Stimulated activated CD4-positive, alpha-beta T cell treated with anti-CD3 and anti-CD28 coated beads, Interleukin-4, amount 100 ng/mL, for 48 hours (primary cell): ENCODE measurements at places on chromosomes 2 and 18.
A peak's percentile ranks its signal among the peaks of the same experiment; 100 is the strongest.

GRCh38 chr2:134218930-134219658 lies 34.8 kb upstream of the MGAT5 start:
- DNase-seq = no peak

- DNase-seq = no peak
These were observed 4.9 kb upstream of the PPM1B start for GRCh38 chr2:44163777-44164176.

DNA sequence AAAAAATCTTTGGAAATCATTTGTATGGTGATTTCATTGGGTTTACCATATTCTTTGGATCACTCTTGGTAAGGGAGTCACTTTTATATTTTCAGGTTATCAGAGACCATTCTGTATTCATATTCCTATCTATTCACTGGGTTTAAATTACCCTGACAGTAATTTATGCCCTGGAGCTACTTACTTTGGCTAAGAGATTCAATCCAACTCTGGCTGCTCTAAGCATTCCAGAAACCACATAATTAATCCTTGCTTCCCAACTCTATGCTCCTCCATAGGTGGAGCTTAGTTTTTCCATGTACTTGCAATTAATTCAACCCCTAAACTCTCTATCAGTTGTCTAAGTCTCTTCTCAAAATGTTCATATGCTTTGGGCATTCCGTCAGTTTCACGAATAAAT lies 336.3 kb downstream of the AGPS start:
- DNase-seq = no peak

- DNase-seq = no peak
These were observed 215.1 kb downstream of the DYSF start for GRCh38 chr2:71668326-71669057.

- no peak for DNase-seq
These were observed 808.4 kb downstream of the ERBB4 start for GRCh38 chr2:211730215-211730614.

DNA sequence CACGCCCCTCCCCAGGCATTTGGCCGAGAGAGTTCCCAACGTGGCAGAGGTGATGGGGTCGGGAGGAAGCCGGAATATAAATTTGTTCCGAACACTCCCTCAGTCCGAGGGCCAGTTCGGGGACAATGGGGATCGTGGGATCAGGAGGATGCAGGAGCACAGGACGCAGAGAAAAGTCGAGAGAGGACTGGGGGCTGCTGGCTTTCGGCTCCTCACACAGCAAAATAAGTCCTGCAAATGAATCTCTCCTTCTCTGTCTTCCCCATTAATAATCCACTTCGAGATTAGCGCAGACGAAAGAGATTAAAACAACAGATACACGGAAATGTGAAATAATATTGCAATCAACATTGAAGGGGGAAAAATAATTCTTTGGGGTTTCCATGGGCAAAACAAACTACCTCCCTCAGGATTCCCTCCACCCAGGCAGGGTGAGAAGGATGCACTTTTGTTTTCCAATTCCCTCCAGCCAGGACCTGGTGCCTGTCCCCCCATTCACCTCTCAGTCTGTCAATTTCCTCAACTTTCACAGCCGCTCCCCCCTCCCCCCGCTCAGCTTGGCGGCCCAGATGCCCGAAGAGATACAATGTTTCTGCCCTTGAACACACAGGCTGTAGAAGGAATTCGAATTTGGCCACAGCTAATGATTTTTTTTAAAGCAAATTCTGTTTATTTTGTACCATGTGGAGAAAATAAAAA lies 3.1 kb upstream of the ZEB2 start:
- DNase-seq = no peak

DNA sequence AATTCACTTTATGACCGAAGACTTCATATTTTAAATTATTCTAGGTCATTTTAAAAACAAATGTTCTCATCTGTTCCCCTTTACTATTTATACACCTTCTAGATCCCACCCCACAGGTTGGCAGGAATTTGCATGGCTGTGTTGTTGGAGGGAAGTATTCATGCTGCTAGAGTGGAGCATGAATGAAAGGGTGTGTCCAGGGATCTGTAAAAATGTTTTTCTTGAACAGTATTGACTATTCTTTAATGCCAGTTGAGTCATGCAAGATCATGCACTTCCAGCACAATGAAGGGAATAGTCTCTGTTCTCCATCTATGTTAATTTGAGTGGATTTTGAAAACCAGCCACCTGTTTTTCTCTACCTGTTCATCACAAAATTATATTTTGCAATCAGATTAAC lies 52.0 kb upstream of the COL3A1 start:
- no peak for DNase-seq

DNA sequence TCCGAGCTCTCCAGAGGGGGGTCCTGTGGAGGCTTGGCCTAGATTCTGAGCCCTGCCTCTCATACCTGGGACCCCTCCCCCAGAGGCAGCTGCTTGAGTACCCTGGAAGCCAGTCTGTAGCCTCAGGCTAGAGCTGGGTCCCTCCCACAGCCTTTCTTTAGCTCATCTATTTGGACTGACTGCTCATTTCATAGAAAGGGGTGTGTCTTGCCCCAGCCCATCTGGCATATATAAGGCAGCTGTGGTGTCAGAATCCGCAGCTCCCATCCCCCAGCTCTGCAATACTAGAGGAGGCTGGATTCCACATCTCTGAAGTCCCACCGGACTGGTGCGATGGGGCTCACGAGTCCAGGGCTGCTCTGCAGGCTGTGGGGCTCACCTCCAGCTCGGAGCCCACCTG lies 26.1 kb downstream of the MPHOSPH10 start:
- DNase-seq = no peak

DNA sequence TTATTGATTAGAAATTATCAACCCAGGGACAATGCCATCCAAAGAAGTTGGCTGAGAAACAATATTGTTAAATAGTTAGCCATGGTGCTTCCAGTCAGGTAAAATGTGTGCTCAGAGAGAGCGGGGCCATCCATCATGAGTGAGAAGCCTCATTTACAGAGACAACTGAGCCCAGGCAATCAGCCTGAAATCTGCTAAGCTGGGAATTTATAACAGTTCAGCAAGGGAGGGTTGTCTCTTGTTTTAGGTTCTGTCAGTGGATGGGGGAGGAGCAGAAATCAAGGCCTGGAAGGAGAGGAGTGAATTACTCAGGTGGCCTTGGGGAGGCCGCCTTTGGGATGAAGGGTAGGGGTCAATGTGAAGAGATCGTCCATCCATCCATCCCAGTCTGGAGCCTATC lies 102.5 kb upstream of the ST8SIA3 start:
- no peak for DNase-seq

GRCh38 chr2:220157312-220157711 lies 529.9 kb downstream of the SLC4A3 start:
- DNase-seq = no peak

DNA sequence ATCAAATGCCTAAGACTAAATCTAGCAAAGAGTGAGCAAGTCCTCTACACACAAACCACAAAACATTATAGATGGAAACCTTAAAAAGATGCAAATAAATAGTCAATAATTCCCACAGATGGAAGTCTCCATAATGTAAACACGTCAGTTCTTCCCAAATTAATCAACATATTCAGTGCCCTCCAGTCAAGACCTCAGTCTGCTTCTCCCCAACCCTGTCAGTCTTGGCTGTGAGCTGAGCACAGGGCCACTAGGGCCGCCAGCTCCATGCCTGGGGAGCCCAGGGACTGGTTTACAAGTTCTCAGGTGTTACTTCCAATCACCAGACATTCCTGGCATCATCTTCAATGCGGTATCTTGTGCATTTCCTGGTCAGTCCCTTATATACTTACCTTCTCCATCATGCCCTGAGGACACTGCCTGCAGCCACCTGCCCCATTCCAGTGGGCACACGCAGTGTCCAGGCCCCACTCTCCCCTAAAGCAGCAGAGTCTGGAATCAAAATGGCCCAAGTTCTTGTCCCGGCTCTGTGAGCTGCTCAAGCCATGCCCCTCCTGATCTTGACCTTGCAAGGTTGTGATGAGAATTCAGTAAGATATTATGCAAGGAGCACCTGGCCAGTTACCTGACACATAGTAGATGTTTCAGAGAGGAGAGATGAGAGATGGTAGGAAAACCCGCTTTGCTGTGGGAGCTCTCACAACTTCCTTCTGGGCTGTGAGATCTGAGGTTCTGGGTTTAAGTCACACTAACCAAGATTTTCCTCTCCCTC lies 207.9 kb upstream of the RAB6C start:
- DNase-seq = no peak

- DNase-seq = no peak
These were observed 93.8 kb upstream of the MBOAT2 start for GRCh38 chr2:9097239-9097638.

GRCh38 chr18:45962461-45962860 lies 4.7 kb downstream of the EPG5 start:
- DNase-seq = no peak

DNA sequence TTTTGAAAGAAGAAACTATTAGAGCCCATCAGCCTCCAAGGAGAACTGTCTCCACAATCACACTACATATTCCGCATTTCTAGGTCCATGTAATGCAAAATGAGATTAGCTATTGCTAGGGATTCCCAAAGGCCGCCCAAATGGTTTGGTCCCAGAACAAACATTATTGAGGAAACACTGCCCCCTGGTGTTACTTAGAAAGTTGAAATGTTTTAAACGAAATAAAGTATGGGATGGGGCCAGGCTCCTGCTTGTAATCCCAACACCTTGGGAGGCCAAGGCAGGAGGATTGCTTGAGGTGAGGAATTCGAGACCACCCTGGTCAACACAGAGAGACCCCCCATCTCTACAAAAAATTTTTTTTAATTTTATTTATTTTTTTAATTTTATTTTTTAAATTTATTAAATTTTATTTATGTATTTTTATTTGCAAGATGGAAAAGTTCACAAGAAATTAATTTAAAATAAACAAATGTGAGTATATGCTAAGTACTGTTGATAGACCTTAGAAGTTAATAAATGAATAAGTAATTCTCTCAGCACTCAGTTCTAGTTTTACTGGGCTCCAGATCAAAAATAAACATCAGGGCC lies 5.5 kb downstream of the NHEJ1 start:
- no peak for DNase-seq

DNA sequence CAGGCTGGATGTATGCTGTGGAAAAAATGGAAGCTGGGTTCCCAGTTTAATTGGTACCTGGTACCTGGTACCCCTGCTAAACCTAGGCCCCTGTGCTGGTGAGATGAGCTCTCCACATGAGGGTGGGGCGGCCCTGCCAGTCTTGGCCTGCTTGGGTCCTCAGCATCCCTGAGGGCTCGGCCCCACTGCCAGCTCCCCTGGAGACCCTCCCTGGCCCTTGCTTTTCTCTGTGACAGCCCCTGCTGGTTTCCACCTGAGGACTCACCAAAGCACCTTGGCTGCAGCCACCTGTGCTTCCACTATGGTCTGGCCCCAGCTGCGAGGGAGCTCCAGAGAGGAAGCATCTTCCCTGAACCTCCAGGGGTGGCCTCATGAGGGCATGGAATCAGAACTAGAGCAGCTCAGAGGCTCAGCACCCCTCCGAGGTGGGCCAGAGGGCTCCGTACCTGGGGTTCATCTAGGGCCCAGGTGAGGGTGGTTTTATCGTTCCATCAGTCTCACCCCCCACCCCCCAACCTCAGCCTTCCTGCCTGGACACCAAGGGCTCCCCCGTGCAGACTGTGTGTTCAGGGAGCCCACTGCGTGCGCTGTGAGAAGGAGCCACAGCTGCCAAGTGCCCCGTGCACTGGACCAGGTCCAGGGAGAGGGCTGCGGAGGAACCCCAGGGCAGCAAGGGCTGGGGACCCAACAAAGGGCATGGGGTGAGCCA lies 23.7 kb upstream of the HDAC4 start:
- no peak for DNase-seq

GRCh38 chr2:234249873-234250272 lies 199.4 kb downstream of the SPP2 start:
- DNase-seq = no peak

DNA sequence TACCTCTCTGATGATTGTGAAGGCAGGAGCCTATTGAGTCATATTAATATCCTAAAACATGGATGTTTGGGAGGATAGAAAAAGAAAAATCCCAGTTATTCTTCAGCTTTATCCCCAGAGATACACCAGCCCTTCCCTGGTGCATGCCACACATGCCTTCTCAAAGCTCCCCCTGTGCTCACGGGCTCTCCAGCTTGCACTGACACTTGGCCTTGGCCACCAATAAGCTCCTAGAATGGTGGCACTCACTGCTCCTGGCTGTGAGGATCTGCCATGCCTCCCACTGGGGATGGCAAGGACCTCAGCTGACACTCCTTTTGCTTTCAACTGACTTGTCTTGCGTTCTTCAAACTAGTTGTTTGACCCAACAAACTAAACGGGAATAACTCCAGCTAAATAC lies 15.9 kb downstream of the SLC14A1 start:
- no peak for DNase-seq

DNA sequence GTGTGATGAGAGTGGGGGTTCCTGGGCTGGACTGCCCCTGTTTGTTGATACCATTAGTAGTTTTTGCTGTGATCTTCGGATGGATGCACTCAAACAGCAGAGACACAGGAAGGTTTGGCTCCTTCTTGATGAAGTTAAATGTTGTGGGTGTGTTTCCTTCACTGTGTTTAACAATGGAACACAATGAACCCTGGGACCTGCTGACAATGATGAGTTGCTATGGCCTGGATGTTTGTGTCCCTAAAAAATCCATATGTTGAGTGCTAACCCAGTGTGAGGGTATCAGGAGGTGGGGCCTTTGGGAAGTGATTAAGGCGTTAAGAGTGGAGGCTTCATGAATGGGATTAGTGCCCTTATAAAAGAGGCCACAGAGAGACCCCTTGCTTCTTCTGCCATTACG lies 237.4 kb upstream of the HS6ST1 start:
- no peak for DNase-seq

DNA sequence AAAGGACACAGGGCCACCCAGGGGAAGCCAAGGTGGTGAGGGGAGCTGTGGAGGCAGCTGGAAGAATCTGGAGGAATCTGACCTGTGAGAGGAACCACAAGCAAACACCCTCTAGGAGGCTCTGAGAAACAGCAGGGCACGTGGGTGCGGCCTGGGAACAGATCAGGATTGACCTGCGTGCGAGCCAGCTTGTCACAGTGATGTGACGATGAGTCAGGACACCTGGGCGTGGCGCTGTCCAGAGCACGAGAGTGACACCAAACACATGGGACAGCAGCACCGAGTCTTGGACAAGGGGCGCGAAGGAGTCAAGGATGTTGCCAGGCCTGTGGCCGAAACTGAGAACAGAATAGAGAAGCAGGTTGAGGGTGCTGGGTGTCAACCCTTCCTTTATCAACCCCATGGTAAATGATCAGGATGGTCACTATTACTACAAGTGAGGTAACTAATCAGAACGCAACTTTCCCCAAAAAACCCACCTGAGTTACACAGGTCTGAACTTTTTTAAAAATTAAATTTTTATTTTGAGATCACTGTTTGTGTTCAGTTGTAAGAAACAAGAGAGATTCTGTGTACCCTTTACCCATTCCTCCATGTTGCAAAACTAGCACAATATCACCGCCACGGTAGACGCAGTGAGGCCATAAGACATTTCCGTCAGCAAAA lies 637 bp upstream of the SFT2D3 start:
- DNase-seq = peak; percentile 13

- no peak for DNase-seq
These were observed 593.3 kb upstream of the SYT4 start for GRCh38 chr18:43870626-43871025.
